ENCODE measurements at places on chromosomes 7 and 10.

GRCh38 chr10:132951926-132952325 lies 9.6 kb upstream of the CFAP46 start:
- no peaks in the 10 kb centered on the region for H3K4me1 ChIP-seq
- no peak for DNase-seq
- H3K36me3 ChIP-seq, result no peaks in the 10 kb centered on the region
- H3K27me3 ChIP-seq, result peaks cover 18% of the 10 kb centered on the region

GRCh38 chr7:35524112-35524804 lies 170.7 kb downstream of the HERPUD2 start:
- H3K4me3 ChIP-seq, result no peak overlapping the region
- no peak overlapping the region for H3K27ac ChIP-seq
- H3K36me3 ChIP-seq, result no peaks in the 10 kb centered on the region
- H3K4me1 ChIP-seq, result no peaks in the 10 kb centered on the region

DNA sequence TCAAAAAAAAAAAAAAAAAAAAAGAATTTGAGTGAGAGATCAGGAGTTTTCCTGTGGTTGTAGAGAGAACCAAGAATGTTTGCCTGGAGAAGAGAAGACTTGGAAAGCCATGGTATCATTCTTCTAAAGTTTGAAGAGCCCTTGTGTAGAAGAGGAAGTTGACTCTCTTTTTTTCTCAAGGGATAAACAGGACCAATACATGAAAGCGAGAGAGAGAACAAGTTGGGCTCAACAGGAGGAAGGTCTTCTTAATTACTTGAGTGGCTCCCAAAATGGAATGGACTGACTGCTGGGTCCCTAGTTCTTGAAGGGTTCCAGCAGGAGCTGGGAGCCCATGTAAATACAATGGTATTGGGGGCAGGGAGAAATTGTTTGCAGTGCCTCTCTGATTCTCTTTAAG lies 173.3 kb upstream of the ADO start:
- DNase-seq, result no peak
- H3K27ac ChIP-seq, result no peak overlapping the region
- H3K4me3 ChIP-seq, result no peak overlapping the region
- no peaks in the 10 kb centered on the region for H3K36me3 ChIP-seq
- H3K4me1 ChIP-seq, result no peaks in the 10 kb centered on the region
- H3K27me3 ChIP-seq, result no peaks in the 10 kb centered on the region

DNA sequence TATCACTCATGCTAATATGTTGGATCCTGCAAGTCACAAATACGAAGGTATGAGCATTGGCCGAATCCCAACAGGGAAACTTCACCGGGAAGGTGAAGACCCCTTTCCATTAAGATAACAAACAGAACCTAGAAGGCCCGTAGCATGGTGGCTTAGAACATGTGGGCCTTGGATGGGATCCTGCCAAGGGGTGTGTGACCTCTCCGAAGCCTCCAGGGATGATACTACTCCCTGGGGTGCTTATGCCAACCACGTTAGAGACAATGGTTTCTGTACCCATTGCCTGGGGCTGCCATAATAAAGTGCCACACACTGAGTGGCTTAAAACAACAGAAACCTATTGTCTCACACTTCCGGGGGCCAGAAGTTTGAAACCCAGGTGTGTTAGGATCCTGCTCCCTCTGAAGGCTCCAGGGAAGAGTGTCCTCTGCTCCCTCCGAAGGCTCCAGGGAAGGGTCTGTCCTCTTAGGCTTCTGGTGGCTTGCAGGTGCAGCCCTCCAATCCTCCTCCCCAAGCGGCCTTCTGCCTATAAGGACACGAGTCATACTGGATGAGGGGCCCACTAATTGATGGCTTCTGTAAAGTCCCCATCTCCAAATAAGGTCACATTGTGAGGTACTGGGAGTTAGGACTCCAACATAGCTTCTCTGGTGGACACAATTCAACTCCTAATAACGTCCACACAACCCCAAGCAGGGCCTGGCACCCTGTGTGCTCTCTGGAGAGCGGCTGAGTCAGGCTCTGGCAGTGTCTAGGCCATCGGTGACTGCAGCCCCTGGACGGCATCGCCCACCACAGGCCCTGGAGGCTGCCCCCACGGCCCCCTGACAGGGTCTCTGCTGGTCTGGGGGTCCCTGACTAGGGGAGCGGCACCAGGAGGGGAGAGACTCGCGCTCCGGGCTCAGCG lies 992 bp upstream of the MGMT start:
- no peaks in the 10 kb centered on the region for H3K4me1 ChIP-seq
- DNase-seq, result no peak
- H3K27ac ChIP-seq, result no peak overlapping the region
- no peaks in the 10 kb centered on the region for H3K36me3 ChIP-seq

GRCh38 chr7:144824360-144824759 lies 11.5 kb downstream of the TPK1 start:
- no peak overlapping the region for H3K4me3 ChIP-seq
- DNase-seq, result no peak
- no peak overlapping the region for H3K27ac ChIP-seq
- peaks cover 4% of the 10 kb centered on the region for H3K4me1 ChIP-seq
- no peaks in the 10 kb centered on the region for H3K36me3 ChIP-seq

- peaks cover 35% of the 10 kb centered on the region for H3K36me3 ChIP-seq
- H3K27ac ChIP-seq, result peak overlapping the region; percentile 26
- peaks cover 18% of the 10 kb centered on the region for H3K4me1 ChIP-seq
- H3K4me3 ChIP-seq, result no peak overlapping the region
- DNase-seq, result no peak
- no peaks in the 10 kb centered on the region for H3K27me3 ChIP-seq
These were observed 87.8 kb downstream of the ZRANB1 start for GRCh38 chr10:125029584-125030242.

GRCh38 chr10:45418849-45419675 lies 45.0 kb downstream of the ALOX5 start:
- H3K4me1 ChIP-seq, result no peaks in the 10 kb centered on the region
- peaks cover 2% of the 10 kb centered on the region for H3K27me3 ChIP-seq
- H3K36me3 ChIP-seq, result no peaks in the 10 kb centered on the region
- peak overlapping the region; percentile 11 for H3K4me3 ChIP-seq

- no peaks in the 10 kb centered on the region for H3K27me3 ChIP-seq
- no peaks in the 10 kb centered on the region for H3K4me1 ChIP-seq
- DNase-seq, result no peak
These were observed 44.2 kb downstream of the MINDY4 start for GRCh38 chr7:30815388-30815854.

GRCh38 chr7:95684037-95684436 lies 87.7 kb upstream of the PDK4 start:
- peaks cover 8% of the 10 kb centered on the region for H3K27me3 ChIP-seq
- peaks cover 2% of the 10 kb centered on the region for H3K4me1 ChIP-seq
- no peaks in the 10 kb centered on the region for H3K36me3 ChIP-seq
- H3K27ac ChIP-seq, result no peak overlapping the region
- H3K4me3 ChIP-seq, result no peak overlapping the region

DNA sequence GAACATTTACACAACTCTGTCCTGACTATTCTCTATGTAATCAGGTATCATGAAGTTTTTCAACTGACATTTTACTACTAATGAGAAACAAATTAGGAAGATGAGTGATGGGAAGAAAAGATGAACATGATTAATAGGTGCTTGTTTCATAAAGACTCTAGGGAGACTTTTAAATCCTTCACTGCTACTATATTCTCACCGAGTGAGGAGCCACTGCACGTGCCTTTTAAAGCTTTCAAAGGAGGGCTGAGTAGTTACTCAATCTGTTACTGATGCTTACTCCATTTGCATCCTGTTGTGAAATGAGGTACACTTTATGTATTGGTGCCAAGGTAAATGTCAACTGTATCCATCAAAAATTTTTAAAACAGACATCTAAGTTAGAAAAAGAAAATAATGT lies 1.3 kb upstream of the COMMD3 start:
- H3K27ac ChIP-seq, result no peak overlapping the region
- DNase-seq, result no peak
- H3K27me3 ChIP-seq, result no peaks in the 10 kb centered on the region
- H3K4me3 ChIP-seq, result no peak overlapping the region
- no peaks in the 10 kb centered on the region for H3K36me3 ChIP-seq

GRCh38 chr7:151060416-151061212 lies 1.2 kb downstream of the SLC4A2 start:
- peaks cover 28% of the 10 kb centered on the region for H3K4me1 ChIP-seq
- H3K4me3 ChIP-seq, result peak overlapping the region; percentile 48
- H3K27me3 ChIP-seq, result no peaks in the 10 kb centered on the region

DNA sequence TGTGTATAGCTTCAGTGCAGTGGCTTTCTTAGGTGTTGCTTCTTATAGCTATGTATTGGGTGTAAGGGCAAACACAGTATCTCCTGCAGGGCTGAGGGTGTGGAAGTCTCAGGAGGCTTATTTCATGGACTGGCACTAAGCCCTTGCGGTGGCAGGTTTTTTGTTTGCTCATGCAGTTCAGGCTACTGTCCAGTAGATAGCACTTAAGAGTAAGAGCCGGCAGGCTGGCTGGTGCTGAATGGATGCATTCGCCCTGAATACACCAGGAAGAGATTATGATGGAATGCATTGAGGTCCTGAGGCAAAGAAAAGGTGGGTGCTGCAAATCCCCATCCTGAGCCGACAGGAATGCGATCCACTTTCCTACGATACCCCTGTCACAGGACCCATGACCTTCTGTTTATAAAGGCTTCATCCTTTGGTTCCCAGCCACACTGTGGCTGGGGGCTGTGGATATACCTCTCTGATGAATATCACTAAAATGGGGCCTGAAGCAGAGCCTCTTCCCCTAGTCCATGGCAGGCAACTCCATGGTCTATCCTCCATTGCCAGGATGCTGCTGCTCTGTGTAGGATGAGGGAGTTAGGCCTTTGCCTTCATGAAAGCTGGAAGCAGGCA lies 44.9 kb downstream of the ANXA8 start:
- no peaks in the 10 kb centered on the region for H3K4me1 ChIP-seq
- no peaks in the 10 kb centered on the region for H3K27me3 ChIP-seq
- DNase-seq, result peak; percentile 51
- H3K27ac ChIP-seq, result no peak overlapping the region
- H3K4me3 ChIP-seq, result no peak overlapping the region

DNA sequence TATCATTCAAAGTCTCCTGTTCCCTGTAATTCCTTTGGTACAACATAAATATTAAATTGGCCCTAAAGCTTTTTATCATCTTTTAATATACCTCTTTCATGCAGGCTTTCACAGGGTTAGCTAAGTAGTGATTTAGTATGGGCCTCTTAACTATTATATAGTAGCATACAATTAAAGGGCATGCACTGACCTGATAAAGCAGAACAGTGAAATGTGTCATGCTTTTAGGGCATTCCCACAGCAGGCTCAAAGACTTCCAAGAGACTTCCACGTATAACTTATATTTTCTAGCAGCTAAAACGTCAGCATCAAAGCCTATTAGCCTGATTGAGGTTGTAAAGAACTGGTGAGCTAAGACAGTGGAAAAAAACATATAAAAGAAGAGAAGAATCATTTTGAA lies 35.3 kb downstream of the SAMD8 start:
- H3K36me3 ChIP-seq, result peaks cover 13% of the 10 kb centered on the region
- no peak overlapping the region for H3K4me3 ChIP-seq
- H3K27me3 ChIP-seq, result no peaks in the 10 kb centered on the region
- H3K27ac ChIP-seq, result no peak overlapping the region
- DNase-seq, result no peak

DNA sequence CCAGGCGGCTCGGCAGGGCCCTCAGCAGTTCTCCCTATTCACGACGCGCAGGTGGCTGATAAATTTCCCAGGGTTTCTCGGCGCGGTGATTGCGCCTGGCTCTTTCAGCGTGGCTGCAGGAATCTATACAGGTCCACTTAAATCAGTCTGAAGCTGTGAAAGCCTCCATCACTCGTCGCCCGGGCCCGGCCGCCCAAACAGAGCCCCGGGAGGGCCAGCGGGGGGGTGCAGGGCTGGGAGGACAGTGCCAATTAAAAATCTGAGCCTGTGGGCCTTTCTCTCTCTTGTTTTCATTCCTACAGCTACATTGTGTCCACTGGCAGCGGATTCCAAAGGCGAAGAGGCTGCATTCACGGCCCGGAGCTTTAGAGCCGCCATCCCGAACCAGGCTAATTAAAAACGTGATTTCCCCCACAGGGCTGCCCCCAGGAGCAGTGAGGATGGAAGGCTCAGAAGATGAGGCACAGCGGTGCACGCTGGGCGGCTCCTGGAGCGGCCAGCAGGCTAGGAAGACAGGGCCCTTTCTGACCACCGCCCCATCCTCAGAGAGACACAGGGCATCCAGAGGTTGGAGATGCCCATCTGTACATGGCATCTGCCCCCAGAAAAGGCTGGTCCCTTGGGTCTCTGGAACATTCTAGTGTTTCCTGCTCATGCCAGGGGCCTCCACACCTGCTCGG lies 100.7 kb downstream of the FAM53B start:
- DNase-seq, result no peak
- no peaks in the 10 kb centered on the region for H3K36me3 ChIP-seq
- peaks cover 29% of the 10 kb centered on the region for H3K4me1 ChIP-seq
- H3K27me3 ChIP-seq, result no peaks in the 10 kb centered on the region
